ENCODE measurements at places on chromosomes 3 and 15. TPM values are rescaled to one million over a fixed set of nuclear protein-coding genes. Genes with fewer than 3 reads are reported as not detected.

Gene TUBGCP5
- 11.5 TPM for polyA plus RNA-seq

Gene TCAIM
- polyA plus RNA-seq: 18.5 TPM

GRCh38 chr3:63977893-63978292 is 45.4 kb downstream of the PSMD6 start:
- peaks cover 22% of the 10 kb centered on the region for H3K4me1 ChIP-seq
- H3K36me3 ChIP-seq: peaks cover 32% of the 10 kb centered on the region
- no peak overlapping the region for H3K27ac ChIP-seq
- no peak for DNase-seq

DNA sequence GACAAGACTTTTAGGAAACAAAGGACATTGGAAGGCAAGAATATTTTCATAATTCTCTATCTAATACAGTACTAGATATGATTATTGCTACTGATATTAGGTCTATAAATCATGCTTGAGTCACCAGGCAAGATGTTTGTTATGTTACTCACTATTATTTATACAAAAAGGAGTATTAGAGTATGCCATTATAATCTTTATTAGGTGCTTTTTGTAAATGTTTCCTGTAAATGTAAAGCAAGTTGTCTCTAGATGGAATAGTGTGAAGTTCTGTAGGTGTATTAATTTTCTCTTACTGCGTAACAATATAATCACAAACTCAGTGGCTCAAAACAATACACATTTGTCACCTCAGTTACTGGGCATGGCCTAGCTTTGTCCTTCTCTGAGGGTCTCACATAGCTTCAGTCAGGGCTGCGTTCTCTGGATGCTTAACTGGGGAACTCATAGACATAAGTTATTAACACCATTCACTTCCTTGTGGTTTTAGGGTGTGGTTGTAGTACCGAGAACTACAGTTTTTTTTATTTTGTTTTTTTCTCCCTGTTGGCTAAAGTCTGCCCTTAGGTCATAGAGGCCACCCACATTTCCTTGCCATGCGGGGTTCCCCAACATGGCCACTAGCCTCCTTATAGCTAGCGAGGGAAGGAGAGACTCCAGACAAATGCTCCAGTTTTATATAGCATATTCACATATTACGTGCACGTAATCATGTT is 20.3 kb upstream of the MAP3K13 start:
- no peak overlapping the region for H3K27ac ChIP-seq
- no peak for DNase-seq
- H3K27me3 ChIP-seq: no peaks in the 10 kb centered on the region

Gene MUSTN1
- 126 TPM for polyA plus RNA-seq

- no peak for DNase-seq
- H3K4me1 ChIP-seq: no peaks in the 10 kb centered on the region
- peaks cover 19% of the 10 kb centered on the region for H3K36me3 ChIP-seq
- H3K4me3 ChIP-seq: no peak overlapping the region
- no peaks in the 10 kb centered on the region for H3K27me3 ChIP-seq
These were observed 37.3 kb downstream of the TMOD3 start for GRCh38 chr15:51866751-51867150.

Data from muscle of leg (tissue), 16 donors.